ENCODE measurements at places on chromosomes 5 and 9.

- no peak for DNase-seq
These were observed 7.4 kb upstream of the COL5A1 start for GRCh38 chr9:134634176-134634575.

DNA sequence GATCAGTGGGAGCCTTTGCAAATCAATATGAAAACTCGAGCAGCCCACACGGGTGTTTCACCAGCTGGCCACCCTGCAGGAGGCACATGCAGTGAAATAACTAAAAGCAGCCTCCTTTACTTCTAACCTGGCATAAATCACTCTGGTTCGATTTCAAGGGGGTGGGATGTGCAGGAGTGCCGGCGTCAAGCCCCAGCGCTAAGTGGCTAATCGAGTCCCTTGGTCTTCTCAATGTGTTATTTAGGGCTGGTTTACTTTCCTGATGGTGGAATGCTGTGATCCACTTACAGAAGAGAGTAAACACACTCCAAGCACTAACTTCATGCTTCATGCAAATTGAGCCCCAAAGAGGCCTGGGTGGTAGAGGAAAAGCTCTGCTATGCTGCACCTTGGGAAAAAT, 109.4 kb downstream of the TMEM174 start:
- no peak for DNase-seq

DNA sequence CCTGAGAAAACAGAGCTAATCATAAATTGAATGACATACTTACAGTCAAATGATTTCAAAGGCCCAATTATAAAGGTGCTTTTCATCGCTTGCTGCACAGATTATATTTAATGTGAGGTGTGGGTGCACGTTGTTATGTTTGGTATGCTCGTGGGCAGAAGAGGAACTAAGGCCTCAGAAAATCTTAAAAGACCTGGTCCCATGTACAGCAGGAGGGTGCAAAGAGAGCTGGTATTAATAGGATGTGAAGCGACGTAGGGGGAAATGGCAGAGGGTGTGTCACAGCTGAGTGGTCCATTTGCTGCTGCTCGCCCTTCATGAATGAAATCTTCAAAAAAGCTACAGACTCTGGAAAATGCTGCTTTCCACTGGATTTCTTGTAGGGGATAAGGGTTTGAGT, 40.5 kb upstream of the IFNK start:
- no peak for DNase-seq

- no peak for DNase-seq
These were observed 161.8 kb downstream of the ICE1 start for GRCh38 chr5:5584236-5584745.

GRCh38 chr9:87607859-87608258, 110.2 kb downstream of the DAPK1 start:
- no peak for DNase-seq

DNA sequence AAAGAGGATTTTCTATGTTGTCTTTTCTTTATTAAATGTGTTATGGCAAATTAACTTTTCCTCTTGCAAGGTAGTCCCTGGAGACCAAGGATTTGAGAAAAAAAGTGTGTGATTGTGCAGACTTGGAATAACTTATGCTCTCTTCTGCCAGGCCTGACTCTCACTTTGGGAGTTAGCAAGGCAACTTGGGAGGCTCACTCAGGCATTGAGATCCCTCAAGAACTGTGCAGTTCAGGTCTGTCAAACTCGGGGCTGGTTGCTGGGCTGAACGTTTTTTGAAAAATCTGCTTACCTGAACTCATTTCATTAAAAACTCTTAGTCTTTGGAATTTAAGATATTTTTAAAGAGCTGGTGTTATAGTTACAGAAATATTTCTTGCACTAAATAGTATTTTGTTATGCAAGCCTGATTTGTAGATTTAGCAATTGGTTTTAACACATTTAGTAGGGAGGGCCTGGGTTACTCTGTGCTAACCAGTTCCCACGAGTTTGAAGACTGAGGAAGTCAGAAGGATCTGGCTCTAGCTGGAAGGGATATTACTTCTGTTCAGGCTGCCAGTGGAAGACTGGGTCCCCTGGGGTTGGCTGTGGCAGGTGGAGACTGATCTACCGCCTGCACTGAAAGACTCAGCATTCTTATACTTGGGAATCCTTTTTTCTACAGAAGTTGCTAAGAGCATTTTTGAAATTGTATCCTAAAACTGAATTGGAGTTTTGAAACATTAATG, 150.4 kb upstream of the PCSK5 start:
- DNase-seq = no peak

DNA sequence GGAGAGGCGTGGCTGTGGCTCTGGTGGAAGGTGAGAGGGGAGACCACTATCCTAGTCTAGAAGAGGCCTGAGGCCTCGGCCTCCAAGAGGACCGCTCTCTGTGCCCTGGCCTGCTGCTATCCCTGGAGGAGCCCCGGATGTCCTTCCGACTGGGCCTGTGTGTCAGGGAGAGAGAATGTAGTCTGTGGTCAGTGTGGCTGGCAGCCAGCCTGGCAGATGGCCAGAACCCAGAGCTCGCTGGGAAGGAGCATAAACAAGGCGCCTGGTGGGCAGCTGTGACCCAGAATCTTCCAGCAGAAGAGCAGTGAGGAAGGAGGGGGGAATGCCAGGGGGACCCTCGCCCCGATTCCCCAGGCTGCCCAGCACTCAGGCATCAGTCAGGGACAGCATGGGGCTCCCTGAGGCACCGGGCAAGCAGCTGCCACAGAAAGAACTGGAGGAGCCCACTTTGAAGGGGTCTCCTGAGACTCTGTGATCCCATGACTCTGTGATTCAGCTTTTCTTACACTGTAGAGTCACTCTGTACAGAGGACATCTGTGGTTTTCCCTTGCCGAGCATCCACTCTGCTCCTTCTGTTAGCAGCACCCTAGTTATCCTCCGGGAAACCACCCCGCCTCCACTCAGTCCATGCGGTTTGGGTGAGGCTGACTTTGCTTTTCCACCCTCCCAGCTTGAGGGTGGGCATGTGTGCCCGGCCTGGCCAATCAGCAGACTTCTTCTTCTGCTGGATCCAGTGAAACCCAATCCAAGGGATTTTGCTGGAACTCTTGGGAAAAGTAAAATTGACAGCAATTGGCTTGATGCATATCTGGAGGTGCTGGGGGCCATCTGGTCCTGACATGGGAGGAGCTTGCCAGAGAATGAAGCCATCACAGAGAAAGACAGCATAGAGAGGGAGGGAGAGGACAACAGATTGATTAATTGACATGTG, 46.2 kb upstream of the PWWP2A start:
- DNase-seq = no peak

GRCh38 chr5:75337366-75338021, 474 bp downstream of the HMGCR start:
- peak; percentile 8 for DNase-seq

DNA sequence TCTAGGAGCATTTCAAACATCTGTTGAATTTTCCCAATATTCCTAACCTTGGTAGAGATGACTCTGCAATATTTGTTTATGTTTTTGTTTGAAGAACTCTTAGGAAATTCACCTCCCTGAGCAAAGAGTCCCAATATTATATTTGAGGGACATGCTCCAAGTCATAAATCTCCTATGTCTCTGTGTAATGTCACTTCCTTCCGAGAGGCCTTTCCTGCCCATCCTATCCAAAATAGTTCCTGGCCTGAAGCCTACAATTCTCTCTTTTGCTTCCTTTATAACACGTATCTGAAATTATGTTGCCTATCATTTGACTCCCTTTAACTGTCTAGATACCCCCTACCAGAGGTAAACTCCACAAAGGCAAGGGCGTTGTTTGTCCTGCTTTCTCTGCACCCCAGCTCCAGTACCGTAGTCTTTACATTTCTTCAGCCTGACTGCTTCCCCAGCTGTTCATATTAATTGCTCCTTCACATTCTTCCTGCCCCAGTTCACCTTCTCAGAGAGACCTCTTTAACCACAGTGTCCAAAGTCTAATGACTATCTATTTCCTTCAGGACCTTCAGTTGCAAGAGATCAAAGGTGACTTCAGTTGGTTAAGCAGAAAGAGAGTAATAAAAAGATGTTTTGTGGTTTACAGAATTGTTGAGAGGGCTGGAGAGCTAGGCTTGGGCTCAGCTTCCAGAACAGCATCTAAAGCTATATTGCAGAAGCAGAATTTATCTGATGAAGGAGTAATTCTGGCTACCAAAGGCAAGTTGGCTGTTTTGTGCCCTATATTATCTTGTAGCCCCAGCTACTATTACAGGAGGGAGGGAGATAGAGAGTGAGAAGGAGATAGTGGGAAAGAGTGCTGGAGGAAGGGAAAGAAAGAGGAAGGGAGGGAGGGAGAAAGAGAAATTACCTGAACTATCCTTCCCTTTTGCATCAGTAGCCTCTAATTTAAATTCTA, 109.3 kb upstream of the TMEM161B start:
- DNase-seq = no peak

- no peak for DNase-seq
These were observed 33.3 kb upstream of the FAT2 start for GRCh38 chr5:151624476-151624875.

- DNase-seq = no peak
These were observed 109.8 kb downstream of the NR6A1 start for GRCh38 chr9:124661271-124661670.

DNA sequence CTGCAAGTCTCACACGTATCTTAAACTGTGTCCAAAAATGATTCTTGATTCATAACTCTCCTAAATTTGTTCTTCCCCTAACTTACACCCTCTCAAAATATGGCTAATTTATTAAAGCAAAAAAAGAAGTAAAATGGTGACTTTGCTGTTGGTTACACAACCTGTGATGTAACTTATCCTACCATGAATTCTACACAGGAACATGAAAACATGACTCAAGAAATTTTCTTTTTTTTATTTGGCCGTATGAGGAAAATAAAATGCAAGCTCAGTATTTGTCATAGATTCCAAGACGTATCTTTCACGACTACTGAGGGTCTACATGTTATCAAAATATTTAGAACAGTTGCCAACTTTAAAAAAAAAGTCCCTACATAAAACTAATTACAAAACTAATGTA, 9.2 kb downstream of the LIFR start:
- no peak for DNase-seq

- DNase-seq = no peak
These were observed 554.3 kb upstream of the CLINT1 start for GRCh38 chr5:158413122-158413680.

GRCh38 chr9:19298436-19299000, 68.0 kb downstream of the DENND4C start:
- DNase-seq = no peak

GRCh38 chr5:151150471-151151262, 6.9 kb downstream of the ANXA6 start:
- DNase-seq = peak; percentile 16

- DNase-seq = no peak
These were observed 243.3 kb downstream of the ACTL7B start for GRCh38 chr9:108612513-108612912.

- no peak for DNase-seq
These were observed 10.9 kb downstream of the FAT2 start for GRCh38 chr5:151580239-151580638.

GRCh38 chr9:129075996-129076639, 4.8 kb upstream of the DOLPP1 start:
- no peak for DNase-seq

DNA sequence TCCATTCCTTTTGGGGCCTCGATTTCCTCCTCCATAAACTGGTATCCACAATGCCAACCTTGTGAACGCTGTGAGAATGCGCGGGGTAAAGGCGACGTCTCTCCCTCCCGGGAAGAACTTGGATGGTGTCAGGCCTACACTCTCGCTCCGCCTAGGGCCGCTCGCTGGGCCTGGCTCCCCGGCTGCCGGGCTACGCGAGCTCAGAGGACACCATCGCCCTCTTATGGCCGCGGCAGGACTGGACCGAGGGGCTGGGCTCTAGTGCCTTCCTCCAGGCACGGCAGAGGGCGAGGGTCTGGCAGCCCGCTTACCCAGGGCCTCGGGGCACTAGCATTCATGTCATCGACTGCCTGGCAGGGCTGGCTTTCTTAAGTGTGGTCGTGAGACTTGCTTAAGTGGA, 1.3 kb upstream of the EXOSC2 start:
- peak; percentile 76 for DNase-seq
